Activated T-helper 9 cell treated with anti-CD3 and anti-CD28 coated beads, Interleukin-2, amount 50 U/mL, for 16 hours (primary cell): ENCODE measurements at places on chromosomes 2 and 18.

GRCh38 chr2:59850554-59850953 is 702.9 kb downstream of the BCL11A start:
- DNase-seq = no peak

GRCh38 chr18:49101236-49101635 is 150.5 kb upstream of the SMAD7 start:
- no peak for DNase-seq

GRCh38 chr2:179021258-179021657 is 28.7 kb downstream of the CCDC141 start:
- DNase-seq = no peak

DNA sequence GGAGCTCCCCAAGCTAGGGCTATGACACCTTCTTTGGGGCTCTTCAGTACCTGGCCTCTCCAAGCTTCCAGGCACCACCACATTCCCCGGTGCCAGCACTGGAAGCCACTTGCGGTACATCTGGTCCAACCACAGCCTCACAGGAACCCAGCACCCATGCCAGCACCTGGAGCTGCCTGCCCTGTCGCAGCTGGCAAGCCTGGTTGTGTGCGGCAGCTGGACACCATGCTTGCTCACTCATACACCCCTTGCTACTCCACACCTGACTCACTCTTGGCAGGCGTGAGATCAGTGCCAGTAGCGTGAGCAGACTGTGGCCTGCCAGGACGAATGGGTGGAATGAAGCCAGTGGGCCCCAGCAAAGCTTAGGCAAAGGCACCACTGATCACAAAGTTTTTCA is 34.0 kb downstream of the LRRTM4 start:
- DNase-seq = no peak

- DNase-seq = no peak
These were observed 47.5 kb upstream of the RTN4 start for GRCh38 chr2:55097461-55098410.

DNA sequence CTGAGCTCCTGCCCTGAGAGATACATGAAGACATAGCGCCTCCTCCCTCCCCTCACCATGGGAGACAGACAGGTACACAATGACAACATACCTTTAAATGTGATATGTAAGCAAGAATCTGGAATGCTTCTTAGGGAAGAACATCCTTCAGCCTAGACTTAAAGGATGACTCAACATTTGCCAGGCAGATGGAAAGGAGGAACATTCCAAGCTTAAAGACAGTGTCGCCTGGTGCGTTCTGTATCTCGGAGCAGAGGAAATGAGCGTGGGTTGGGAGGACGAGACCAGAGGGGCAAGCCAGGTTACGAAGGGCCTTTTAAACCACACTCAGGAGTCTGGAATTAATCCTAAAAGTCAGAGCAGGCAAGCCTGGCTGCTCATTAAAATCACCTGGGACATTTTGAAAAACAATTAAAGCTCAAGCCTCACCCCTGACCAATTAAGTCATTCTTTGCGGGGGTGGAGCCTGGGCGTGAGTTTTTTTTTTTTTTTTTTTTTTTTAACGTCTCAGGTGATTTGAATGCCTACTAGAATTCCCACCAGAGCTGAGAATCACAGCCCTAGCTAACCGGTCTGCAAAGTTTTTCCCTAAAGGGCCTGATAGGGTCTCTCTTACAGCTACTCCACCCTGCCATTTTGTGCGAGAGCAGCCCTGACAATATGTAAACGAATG is 131.2 kb upstream of the SEC11C start:
- no peak for DNase-seq

DNA sequence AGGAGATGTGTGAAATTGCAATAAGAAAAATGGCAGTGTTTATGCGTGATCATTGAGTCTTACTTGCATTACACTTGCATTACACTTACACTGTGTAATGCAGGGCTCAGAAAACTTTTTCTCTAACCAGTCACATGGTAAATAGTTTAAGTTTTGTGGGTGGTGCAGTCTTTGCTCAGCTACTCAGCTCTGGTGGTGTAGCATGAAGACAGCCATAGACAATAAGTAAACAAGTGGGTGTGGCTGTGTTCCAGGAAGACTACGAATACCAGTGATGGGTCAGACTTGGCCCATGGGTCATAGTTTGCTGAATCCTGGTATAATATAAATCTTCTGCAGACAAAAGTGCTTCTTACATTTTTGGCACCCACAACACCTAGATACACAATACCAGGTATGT is 115.6 kb upstream of the CYP1B1 start:
- DNase-seq = no peak

DNA sequence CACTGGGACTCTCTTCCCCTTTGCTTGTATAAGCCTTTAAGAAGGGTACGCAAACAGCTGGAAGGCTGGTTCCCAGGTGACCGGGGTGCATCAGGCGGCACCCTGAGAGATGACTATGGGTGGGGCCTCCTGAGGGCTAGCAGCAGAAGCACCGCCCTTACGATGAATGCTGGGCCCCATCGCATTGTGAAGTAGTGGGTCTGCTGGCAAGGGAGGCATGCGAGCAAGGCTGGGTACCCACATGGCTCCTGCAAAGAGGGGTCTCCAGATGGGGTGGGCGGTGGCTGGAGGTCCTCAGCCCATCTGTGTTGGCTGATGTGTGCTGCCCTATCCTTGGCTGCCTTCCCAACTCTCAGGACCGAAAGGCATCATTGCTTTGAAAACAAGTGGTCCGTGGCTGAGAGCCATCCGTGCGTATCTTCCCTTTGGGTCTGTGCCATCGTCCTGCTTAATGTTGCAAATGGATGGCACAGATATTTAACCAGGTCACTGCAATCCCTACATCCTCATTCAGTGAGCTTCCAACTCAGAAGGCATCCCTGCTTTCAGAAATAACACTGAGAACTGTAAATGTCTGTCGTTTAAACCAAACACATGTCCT is 83.5 kb upstream of the GPC1 start:
- no peak for DNase-seq

- DNase-seq = no peak
These were observed 54.9 kb downstream of the ZCCHC2 start for GRCh38 chr18:62577765-62578164.

DNA sequence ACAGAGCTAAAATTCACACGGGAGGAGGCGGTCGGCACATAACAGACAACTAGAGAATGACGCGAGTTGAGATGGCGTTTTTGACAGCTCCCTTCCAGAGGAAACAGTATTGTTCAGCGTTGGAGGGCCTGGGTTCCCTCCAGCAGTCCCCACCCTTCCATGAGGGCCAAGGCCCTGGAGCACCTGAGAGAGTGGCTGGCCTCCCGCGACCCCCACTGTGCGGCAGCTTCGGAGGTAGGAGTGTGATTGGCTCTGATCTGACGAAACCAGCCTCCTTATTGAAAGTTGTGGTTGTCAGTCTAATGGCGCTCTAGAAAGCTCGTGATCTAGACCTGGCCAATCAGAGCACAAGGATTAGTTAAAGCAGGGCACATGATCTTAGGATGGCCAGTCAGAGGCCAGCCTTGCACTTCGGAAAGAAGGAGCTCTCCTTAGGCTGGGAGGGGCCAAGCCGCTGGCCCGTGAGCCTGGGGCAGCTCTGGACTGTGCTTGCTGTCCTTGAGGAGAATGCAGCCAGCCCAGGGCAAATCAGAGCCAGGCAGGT is 104.5 kb upstream of the CELF4 start:
- no peak for DNase-seq

DNA sequence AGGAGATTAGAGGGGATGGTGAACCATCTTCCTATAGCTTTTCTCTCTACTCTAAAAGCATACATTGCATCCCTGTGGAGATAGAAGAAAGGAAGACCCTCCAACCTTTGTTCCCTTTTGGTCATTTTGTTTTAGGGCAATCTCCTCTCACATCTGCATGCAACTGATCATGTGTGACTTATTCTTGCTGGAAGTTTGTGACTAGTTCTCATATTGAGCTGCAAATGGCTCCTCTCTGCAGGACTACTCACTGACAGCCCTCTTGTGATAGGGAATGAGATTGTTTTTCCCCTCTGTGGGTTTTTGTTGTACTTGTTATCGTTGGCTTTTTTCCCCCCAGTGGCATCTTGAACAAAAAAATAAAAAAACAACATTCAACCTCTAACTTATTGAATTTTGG is 416.0 kb upstream of the CNTNAP5 start:
- no peak for DNase-seq

DNA sequence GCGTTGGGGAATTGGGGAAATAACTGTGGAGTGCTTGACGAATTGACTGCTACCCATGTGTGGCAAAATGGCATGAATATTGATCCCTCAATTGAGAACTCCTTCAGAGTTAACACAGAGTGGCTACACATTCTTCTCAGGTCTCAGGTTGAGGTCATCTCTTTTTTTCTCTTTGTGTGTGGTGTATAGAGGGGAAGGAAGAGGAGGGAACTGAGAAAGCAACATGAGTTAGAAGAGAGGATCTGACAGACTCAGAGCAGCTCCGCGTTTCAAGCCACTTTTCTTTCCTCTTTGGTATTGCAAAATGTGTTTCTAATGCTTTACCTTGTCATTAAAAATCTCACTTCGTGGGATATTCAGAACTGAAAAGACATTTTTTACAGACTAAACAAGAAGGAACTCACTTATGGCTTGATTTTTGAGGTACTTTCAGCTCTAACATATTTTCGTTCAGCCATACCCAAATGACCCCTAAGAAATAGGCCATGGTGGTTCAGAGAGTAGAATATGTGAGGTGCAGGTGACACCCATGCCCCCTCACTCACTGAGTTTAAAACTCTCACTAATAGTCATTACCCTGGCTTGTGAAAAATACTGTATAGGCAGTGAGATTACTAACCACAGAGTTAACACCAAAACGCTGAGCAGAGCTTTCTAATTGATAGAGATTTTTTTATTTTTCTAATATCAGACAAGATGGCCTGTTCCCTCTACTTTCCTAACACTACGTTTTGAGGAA is 22.5 kb downstream of the STAT4 start:
- no peak for DNase-seq

- DNase-seq = no peak
These were observed 248.9 kb upstream of the RBBP8 start for GRCh38 chr18:22684268-22684667.

- no peak for DNase-seq
These were observed 113.4 kb downstream of the MIB1 start for GRCh38 chr18:21853775-21854552.

DNA sequence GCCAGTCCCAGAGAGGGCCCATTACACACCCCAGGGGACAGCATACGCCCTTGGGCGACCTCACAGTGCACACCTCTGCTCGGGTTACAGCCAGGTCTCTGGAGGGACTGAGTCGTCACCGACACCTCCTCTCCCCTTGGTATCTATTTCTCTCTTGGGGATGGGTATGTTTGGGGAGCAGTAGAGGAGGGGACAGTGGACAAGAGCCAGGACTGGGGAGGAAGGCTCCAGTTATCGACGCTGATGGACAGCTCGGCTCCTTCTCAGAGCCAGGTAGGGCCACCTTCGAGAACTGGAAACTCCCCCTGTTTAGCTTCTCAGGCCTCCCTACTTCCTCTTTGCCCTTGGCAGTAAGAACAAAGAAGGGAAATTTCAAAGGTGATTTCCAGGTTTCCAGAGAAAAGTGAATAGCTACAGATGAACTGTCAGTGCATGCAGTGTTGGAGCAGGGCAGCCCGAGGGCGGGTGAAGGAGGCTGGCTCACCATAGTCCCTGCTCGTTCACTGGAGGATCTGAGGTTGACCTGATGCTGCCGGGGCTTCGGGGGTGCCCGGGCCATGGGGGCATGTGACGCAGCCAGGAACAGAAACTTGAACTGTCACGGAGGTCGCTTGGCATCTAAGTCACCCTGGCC is 4.4 kb upstream of the SEMA4C start:
- no peak for DNase-seq

DNA sequence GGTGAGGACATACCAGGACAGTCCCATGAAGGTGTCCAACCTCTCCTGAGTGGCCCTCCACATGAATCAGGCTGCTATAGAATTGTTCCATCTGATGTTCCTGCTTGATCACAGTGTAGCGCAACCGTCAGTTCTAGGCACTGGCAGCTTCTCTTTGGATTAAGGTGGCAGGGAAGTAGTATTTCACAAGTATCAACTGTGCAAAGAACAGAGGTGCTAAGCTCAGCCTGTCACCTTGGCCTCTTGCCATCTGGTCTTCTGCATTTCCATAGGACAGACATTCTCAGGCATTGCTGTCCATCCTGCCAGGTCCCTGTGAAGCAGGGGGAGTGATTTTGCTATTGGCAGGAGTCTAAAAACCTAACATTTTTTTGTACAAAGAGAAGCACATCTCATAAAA is 182.2 kb upstream of the EPAS1 start:
- DNase-seq = no peak

GRCh38 chr2:220276741-220277444 is 649.5 kb downstream of the SLC4A3 start:
- DNase-seq = no peak

GRCh38 chr2:140512106-140512505 is 1618.7 kb downstream of the LRP1B start:
- DNase-seq = no peak

GRCh38 chr2:233119806-233120205 is 59.7 kb downstream of the INPP5D start:
- DNase-seq = no peak

DNA sequence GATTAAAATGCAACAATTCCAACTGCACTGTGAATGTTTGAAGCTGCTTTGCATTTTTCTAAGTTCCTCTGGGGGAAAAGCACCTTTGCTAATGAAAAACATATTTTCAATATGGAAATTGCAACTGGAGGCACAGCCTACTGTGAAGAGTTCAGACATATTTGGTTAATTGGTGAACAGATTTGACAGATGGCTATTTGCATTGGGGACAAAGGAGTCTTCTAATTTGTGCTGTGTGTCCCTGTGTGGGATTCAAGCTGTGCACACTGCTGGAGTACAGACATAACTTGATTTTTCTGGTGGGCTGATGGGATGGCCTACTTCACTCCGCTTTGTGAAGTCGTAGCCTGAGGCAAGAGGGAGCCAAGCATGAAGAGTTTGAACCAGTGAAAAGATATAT is 40.7 kb upstream of the ARHGAP25 start:
- no peak for DNase-seq

GRCh38 chr18:22921772-22922171 is 11.4 kb upstream of the RBBP8 start:
- no peak for DNase-seq
